ENCODE measurements at places on chromosomes 11 and 22.

GRCh38 chr11:108853864-108854263, 189.0 kb downstream of the DDX10 start:
- DNase-seq: peak; percentile 37

GRCh38 chr22:37911697-37912096, 5.6 kb downstream of the MICALL1 start:
- no peak for DNase-seq

DNA sequence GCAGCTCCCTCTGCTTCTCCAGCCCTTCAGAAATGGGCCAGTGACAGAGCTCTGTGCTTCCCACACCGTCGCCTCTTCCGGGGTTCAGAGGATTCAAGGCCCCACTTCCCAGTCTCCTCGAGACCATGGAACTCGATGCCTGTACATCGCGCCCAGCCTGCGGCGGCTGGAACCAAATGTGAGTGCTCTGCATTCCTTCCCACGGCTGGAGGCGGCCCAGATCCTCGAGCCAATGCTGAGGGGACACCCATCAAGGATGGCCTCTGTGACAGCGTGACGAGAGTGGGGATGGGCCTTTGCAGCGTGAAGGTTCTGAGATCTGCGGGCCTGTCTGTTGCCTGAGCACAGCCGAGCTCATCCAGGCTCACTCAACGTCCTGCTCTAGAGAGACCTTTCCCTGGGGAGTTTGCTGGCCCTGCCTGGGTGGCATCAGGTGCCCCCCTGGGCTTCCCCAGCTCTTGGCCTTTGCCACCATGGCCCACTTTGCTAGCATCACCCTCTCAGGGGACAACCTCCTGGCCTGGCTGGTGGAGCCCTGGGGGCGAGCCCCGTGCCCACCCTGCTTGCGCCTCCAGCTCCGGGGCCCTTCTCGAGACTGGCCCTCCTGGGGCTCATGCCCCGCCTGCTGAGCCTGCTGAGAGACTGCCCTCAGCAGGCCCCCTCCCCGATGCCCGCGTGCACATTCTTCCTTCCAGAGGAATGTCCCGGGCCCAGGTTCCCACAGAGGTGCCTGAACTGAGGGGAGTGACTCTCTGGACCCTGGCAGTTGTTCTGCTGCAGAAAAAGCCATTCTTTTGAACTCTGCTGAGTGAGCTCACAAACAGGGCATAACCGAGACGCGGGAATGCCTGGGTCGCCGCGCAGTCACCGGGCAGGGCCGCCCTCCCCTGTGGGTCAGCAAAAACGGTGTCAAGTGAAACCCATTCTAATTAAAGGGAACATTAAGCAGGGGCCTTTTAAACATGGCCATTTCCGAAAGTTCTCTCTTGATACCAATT, 7.3 kb upstream of the MYEOV start:
- no peak for DNase-seq

GRCh38 chr22:49953027-49953679, 7.4 kb upstream of the PIM3 start:
- no peak for DNase-seq

GRCh38 chr22:29722151-29722550, 2.3 kb downstream of the CABP7 start:
- no peak for DNase-seq

DNA sequence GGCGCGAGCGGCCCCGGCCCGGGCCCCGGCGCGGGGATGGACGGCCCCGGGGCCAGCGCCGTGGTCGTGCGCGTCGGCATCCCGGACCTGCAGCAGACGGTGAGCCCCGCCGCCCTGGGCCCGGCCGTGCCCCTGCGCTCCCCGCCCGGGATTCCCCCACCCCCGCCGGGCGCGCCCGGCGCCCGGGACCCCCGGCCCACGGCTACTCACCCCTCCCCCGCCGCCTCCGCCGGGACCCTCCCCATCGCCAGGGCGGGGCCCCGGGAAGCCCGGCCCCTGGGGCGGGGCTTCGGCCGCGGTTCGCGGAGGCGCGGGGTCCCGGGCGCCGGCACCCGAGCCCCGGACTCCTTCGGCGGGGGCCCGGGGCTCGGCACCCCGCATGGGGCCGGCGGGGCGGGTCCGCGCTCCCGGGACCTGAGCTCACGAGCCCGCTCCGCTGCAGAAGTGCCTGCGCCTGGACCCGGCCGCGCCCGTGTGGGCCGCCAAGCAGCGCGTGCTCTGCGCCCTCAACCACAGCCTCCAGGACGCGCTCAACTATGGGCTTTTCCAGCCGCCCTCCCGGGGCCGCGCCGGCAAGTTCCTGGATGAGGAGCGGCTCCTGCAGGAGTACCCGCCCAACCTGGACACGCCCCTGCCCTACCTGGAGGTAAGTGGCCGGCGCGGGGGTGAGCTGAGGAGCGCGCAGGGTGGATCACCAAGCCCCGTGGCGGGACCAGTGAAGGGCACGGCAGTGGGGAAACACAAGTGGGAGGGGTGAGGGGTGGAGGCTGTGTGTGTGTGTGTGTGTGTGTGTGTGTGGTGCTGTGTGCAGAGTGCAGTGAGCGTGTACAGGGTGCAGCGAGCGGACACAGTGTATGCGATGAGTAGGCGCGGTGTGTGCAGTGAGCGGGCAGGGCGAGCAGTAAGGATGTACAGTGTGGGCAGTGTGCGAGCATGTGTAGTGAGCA, 2.3 kb downstream of the SHANK3 start:
- DNase-seq: peak; percentile 25

DNA sequence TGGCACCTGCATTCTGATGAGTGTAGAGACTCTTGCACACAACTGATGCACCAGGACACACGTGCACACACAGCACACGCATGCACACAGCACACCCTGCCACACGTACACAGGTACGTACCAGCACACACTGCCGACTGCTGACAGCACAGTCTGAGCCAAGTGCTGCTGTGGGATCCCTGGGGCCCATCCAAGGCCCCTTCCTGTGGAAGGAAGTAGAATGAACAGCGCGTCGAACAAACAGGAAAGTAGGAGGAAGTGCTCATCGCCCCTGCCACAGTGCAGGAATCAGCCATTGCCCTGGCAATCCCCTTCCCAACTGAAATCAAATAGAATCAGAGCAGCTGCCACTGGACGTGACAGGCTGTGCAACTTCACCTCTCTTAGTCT, 57.9 kb downstream of the CD82 start:
- DNase-seq: no peak

GRCh38 chr11:68314203-68315170, 2.1 kb downstream of the LRP5 start:
- DNase-seq: peak; percentile 48

DNA sequence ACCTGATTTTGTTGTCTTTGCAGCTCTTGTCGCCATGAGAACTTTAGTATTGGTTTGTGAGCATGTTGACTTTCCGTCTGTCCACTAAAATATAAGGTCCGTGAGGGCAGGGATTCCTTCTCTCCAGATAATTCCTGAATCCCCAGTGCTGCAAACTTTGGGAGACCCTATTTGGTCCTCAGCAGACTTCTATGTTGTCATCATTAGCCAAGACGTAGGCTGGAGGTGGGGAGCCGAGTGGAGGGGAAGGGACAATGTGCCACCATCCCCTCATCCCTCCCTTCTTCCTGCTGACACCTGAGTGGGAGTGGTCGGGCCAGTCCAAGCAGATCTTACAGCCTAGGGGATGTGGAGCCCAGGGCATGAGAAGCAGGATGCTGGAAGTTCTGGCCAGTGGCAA, 690.6 kb downstream of the TBC1D22A start:
- DNase-seq: no peak

GRCh38 chr22:45919504-45920286, 57.3 kb downstream of the WNT7B start:
- no peak for DNase-seq

GRCh38 chr22:39809772-39810557, 83.6 kb downstream of the ENTHD1 start:
- no peak for DNase-seq

DNA sequence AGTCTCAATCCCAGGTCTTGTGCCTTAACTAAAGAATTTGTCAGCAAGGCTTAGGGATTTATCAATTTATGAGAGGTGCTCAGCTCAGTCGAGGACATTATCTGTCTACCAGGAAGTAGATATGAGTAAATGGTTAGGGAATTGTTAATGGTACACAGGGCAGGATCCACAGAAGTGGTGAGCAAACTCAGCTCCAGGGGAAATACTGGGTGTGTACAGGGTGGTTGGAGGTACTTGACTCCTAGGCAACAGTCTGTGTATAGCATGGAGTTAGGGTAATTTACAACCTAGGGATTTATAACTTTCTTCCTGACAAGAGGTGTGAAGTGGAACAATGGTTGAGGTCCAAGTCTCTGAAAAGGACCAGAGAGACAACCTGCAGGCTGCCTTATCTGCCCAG, 123.4 kb upstream of the OR9Q1 start:
- no peak for DNase-seq

- peak; percentile 41 for DNase-seq
Observed at GRCh38 chr11:78424334-78425270, 7.0 kb upstream of the GAB2 start.

- DNase-seq: peak; percentile 54
Observed at GRCh38 chr11:102794382-102794781, 3.6 kb downstream of the MMP1 start.

GRCh38 chr22:46547179-46547882, 9.9 kb upstream of the CELSR1 start:
- DNase-seq: peak; percentile 85

DNA sequence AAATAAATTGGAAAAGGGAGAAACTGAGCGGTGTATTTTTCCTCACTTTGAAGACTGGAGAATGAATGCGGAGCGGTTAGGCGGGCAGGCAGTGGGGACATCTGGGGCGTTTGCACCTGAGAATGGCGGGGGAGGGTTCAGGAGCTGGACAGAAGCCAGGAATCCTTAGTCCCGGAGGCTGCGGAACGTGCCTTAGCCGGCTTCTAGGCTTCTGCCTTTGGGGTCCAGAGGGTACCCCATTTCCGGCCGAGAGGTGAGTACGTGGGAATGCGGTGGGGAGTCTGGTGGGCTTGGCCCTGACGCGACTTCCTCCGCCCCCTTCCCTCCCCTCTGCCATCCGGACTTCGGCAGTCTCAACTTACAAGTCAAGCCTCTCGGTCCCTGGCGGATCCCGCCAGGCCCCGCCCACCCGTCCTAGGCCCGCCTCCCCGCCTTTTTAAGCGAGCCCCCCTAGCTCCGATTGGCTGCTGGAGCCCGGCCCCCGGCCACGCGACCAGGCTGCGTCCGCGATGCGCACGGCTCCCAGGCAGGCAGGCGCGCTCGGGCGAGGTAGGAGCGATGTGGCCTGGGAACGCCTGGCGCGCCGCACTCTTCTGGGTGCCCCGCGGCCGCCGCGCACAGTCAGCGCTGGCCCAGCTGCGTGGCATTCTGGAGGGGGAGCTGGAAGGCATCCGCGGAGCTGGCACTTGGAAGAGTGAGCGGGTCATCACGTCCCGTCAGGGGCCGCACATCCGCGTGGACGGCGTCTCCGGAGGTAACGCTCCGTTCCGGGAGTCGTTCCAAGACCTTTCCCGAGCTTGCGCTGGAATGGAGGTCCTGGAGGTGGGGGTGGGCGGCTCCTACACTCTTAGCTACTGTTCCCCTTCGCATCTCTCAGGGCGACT, at the start of gene GCAT:
Gene GCAT, plus strand, starts transcription at position 525 of the 884 bp plus-strand sequence. Its CDS starts 34 bp downstream, at position 559.
- DNase-seq: peak; percentile 95

DNA sequence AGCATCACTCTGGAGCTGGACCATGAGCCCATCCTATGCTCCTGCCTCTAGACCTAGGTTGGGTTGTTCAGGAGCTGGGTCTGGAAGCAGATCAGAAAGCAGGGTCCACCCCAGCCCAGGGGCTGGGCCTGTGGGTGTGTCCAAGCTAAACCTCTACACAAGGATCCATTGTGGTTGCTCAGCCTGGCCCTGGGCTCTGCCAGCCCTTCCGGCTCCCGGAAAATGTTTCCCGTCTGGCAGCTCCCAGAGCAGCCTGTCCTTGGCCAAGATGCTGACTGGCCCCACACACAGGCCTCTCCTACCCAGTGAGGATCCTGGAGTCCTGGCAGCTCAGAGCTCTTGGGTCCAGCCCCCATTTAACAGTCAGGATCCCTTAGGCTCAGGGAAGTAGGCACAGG, 35.3 kb upstream of the FCHSD2 start:
- DNase-seq: no peak

- DNase-seq: peak; percentile 12
Observed at GRCh38 chr11:111059726-111060125, 185.8 kb upstream of the POU2AF2 start.

DNA sequence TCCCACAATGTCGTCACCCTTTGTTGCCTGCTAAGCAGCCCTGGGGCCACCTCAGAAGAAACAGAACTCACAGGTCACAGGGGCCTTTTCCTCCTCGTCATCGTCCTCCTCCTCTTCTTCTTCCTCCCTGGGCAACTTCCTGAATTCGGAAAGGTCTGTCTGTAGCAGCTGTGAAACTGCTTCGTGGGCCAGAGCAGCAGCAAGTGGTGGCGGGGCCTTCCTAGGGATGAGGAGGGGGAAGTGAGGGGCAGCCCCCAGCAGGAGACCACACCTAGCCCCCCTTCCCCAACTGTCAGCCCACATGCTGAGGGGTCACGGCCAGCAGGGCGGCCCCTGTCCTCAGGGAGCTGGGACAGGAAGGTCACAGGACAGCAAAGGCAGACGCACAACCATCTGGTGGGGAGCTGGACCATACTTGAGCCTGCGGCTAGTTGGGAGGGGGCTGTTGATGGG, 13.2 kb downstream of the PPM1F start:
- DNase-seq: no peak

DNA sequence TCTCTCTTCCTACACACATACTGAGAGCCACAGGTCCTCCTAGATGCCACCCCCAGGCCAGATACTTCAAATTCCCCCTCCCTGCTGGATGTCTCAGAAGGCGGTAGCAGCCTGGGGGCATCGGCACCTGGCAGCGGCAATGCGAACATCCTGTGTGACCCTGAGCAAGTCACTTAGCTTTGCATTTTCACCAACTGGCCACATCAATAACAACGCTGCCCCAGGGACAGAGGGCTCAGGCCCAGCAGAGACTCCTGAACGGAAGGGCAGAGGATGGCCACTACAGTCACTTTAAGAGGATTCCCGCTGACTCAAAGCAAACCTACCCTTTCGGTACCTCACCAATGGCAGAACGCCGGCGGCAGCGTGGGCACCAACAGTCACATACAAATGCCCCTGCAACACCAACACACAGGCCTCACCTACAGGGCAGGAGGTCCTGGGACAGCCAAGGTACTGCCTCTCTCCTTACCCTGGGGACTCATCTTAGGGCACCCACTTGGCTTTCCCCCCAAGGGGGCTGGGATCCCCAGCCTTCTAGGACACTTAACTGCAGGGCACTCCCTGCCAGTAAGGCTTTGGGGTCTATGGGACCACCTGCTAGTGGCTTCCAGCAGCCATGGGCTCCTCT, 1.6 kb downstream of the LMO1 start:
- no peak for DNase-seq

- DNase-seq: no peak
Observed at GRCh38 chr22:48102581-48102980, 1340.1 kb downstream of the TBC1D22A start.

DNA sequence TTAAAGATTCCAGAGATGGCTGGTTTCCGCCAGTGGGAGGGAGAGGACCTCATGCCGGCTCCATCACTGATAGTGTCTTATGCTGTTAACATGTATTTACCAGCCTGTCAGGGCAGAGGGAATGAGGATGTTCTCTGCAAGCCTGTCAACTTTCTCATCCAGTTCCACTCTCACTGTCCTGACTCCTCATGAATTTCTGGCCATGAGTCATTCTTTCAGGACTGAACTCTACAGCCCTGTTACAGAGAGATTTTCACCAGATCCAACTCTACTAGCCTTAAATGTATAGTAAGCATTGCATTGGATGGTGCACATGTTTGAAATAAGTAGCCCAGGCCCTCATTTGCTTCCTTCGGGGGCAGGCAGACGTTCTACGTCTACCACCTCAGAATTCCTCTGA, 387.7 kb downstream of the TMEM135 start:
- DNase-seq: peak; percentile 87

All from fibroblast of skin of back (primary cell).